ENCODE measurements at places on chromosomes 5 and 9.

- peak; percentile 83 for DNase-seq
- peak overlapping the region; percentile 97 for H3K4me3 ChIP-seq
- H3K27me3 ChIP-seq, result no peaks in the 10 kb centered on the region
- H3K27ac ChIP-seq, result no peak overlapping the region
Measured at GRCh38 chr9:4491626-4491975, 1.3 kb downstream of the SLC1A1 start.

DNA sequence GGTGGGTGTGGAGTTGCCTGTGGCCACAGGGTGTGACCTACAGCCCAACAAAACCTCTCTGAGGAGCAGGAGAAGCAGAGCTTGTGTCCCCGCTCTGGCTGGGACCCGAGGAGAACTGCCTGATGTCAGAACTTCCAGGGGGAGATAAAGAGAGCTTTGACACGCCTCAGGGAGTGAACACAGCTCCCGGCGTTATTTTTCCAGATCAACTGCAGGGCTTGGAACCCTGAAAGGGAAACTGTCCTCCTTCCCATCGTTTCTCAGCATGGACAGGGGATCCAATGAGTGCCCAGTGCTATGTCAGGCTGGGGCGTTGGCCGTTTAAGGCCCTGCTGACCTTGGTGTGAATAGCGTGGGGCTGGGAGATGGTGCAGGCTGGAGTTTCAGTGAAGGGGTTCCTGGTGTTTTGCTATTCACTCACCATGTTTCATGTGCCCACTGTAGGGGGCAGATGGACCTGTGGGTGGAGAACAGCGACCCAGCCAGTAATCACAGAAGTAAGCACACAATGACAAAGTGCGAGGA, 22.0 kb downstream of the GADD45G start:
- no peak overlapping the region for H3K4me3 ChIP-seq
- H3K27ac ChIP-seq, result no peak overlapping the region
- H3K4me1 ChIP-seq, result no peaks in the 10 kb centered on the region
- no peaks in the 10 kb centered on the region for H3K36me3 ChIP-seq

DNA sequence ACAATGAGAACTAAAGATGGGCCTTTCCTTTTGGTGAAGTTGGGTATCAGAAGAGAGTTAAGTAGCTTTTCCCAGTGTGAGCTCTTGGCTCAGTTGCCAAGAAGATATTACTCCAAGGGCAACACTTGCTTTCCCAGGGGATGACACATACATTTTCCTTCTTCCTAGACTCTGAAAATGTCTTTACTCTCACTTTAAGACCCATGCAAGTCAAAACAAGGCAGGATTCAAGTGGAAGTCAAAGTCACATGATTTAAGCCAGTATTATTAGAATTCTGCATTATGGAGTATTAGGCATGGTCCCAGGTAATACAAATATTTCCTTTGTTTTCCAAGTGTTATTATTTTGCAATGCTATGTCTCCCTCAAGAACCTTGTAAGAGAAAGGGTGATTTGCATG, 175.1 kb downstream of the PPP2R2B start:
- H3K27me3 ChIP-seq, result no peaks in the 10 kb centered on the region
- no peak for DNase-seq

GRCh38 chr5:157485811-157486210, 25.8 kb downstream of the NIPAL4 start:
- peaks cover 20% of the 10 kb centered on the region for H3K36me3 ChIP-seq
- no peaks in the 10 kb centered on the region for H3K27me3 ChIP-seq
- H3K27ac ChIP-seq, result no peak overlapping the region
- H3K4me3 ChIP-seq, result no peak overlapping the region
- H3K4me1 ChIP-seq, result no peaks in the 10 kb centered on the region

- no peaks in the 10 kb centered on the region for H3K27me3 ChIP-seq
- DNase-seq, result no peak
- no peak overlapping the region for H3K27ac ChIP-seq
- no peaks in the 10 kb centered on the region for H3K36me3 ChIP-seq
- H3K4me3 ChIP-seq, result no peak overlapping the region
Measured at GRCh38 chr5:93120051-93120450, 461.0 kb downstream of the NR2F1-AS1 start.

DNA sequence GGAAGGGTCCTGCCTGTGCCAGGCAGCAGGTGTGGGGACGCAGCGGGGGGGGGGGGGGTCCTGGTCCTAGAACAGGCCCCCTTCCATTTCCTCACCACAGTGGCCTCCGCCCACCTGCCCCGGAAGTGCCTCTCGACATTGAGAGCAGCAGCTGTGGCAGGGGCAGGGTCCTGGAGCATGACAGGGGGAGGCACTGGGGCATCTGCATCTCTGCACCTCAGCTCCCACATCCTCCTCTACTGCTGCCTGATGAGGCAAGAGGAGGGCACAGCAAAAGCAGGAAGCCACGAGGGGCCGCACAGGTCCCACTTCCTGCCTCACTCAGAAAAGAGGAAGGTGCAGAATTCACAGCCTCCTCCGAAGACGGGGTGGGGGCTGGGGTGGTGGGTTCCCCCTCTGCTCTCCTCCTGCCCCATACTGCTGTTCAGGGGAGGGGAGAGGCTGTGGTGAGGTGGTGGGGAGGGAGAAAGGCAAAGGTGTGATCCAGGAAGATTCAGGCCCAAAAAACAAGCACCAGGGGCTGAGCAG, 14.8 kb downstream of the AKNA start:
- H3K36me3 ChIP-seq, result peaks cover 27% of the 10 kb centered on the region
- no peaks in the 10 kb centered on the region for H3K27me3 ChIP-seq
- H3K4me1 ChIP-seq, result peaks cover 13% of the 10 kb centered on the region
- no peak overlapping the region for H3K27ac ChIP-seq

DNA sequence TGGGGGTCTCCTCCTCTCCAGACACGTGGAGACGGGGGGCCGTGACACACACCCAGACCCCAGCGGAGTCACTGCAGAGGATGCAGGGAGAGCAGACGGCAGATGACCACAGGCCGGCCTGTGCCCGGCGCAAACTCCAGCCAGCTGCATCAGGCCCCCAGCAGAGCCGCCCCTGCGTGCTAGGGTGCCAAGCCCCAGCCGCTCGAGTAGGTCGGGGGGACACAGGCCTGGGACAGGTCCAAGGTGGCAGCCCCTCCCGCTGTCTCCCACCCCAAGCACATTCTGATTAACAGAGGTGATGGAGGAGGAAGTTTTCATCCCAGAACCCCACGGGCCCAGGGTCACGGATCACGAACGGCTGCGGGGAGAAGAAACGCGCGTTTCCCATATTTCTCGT, 14.4 kb downstream of the NACC2 start:
- H3K4me1 ChIP-seq, result no peaks in the 10 kb centered on the region
- no peak overlapping the region for H3K4me3 ChIP-seq
- no peaks in the 10 kb centered on the region for H3K27me3 ChIP-seq
- no peaks in the 10 kb centered on the region for H3K36me3 ChIP-seq
- peak; percentile 24 for DNase-seq
- H3K27ac ChIP-seq, result no peak overlapping the region

- H3K27ac ChIP-seq, result no peak overlapping the region
- H3K27me3 ChIP-seq, result no peaks in the 10 kb centered on the region
- H3K4me1 ChIP-seq, result no peaks in the 10 kb centered on the region
- no peaks in the 10 kb centered on the region for H3K36me3 ChIP-seq
- H3K4me3 ChIP-seq, result no peak overlapping the region
- DNase-seq, result no peak
Measured at GRCh38 chr5:136811551-136811950, 446.2 kb upstream of the TRPC7 start.

DNA sequence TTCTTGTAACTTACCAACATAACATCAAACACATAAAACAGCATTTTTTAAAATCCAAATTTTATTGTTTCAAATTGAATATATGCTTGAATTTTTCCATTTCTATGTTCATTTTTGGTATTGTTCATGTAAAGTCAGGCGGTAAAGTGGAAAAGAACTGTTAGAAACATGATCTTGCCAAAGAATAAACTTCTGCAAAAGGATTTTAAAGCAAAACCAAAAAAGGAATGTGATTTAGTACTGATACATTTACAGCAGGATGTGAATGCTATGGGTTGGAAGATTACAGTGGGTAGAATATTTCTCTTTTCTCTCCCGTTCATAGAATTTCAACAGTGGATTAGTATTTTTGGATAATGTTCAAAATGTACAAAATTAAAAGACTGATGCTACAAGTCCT, 277.2 kb upstream of the MPDZ start:
- no peak overlapping the region for H3K4me3 ChIP-seq
- no peaks in the 10 kb centered on the region for H3K27me3 ChIP-seq
- H3K36me3 ChIP-seq, result no peaks in the 10 kb centered on the region

GRCh38 chr5:123092696-123093095, 3.7 kb downstream of the PRDM6 start:
- no peaks in the 10 kb centered on the region for H3K36me3 ChIP-seq
- H3K27ac ChIP-seq, result no peak overlapping the region
- peaks cover 78% of the 10 kb centered on the region for H3K27me3 ChIP-seq
- H3K4me3 ChIP-seq, result peak overlapping the region; percentile 56

- H3K36me3 ChIP-seq, result no peaks in the 10 kb centered on the region
- H3K27ac ChIP-seq, result no peak overlapping the region
- peaks cover 6% of the 10 kb centered on the region for H3K4me1 ChIP-seq
- no peaks in the 10 kb centered on the region for H3K27me3 ChIP-seq
- H3K4me3 ChIP-seq, result no peak overlapping the region
- DNase-seq, result no peak
Measured at GRCh38 chr5:73282923-73283322, 109.9 kb downstream of the TMEM174 start.

DNA sequence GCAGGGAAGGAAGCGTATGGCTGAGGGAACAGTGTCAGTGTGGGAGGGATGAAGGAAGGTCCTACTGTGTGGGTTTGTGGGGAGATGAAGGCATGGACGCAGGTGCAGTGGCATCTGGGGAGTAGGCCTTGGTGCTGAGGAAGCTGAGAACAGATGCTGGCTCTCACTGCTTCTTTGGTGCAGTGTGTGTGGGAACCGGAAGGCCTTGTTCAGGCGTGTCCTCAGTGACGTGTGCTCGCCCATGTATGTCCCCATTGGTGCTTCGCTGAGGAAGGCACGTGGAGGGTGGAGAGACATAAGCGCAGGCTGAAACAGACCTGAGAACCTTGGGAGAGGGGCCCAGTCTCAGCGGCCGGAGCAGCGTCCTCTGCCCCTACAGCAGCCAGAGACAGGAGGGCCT, 18.7 kb downstream of the ADAMTS13 start:
- H3K36me3 ChIP-seq, result no peaks in the 10 kb centered on the region
- no peak for DNase-seq
- no peaks in the 10 kb centered on the region for H3K4me1 ChIP-seq
- no peak overlapping the region for H3K27ac ChIP-seq
- H3K27me3 ChIP-seq, result no peaks in the 10 kb centered on the region

GRCh38 chr5:110055302-110055701, 365.6 kb downstream of the MAN2A1 start:
- H3K27ac ChIP-seq, result no peak overlapping the region
- no peak overlapping the region for H3K4me3 ChIP-seq
- no peaks in the 10 kb centered on the region for H3K36me3 ChIP-seq

DNA sequence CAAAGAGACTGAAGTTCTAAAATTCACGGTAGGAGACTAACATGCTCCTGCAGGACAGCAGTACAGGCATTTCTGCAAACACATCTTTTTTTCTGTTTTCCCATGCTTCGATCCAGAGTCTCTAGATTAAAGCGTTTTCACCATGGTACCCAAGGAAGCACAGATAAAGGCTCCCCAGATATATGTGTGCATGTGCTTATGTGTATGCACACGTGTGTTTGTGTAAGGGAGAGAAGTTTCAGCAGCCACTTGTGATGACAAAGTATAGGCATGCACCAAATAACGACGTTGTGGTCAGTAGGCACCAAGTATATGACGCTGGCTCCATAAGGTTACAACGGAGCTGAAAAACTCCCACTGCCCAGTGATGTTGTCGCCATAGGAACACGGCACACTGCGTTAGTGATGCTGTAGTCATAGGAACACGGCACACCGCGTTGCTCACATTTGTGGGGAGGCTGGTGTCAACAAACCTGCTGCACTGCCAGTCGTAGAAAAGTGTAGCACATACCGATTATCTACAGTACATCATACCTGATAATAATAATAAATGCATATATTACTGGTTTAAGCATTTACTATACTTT, 21.7 kb downstream of the MED10 start:
- H3K4me3 ChIP-seq, result no peak overlapping the region
- no peaks in the 10 kb centered on the region for H3K4me1 ChIP-seq
- no peak overlapping the region for H3K27ac ChIP-seq
- H3K27me3 ChIP-seq, result no peaks in the 10 kb centered on the region
- H3K36me3 ChIP-seq, result no peaks in the 10 kb centered on the region

DNA sequence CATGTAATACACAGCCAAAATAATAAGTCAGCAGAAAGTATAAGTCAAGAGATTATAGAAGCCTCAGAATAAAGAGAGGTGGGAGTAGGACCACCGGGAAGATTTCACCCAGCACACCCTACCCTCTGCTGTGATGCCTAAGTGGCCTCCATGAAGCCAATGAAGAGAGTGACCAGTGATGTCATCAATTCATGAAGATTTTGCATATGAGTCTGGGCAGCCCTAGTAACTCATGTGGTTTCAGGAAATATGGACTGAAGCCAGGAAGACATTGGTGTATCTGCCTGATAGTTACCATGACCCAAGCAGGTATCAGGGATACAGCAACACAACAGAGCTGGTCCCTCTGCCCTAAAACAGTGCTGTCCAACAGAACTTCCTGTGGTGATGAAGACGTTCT, 135.3 kb downstream of the ADAMTS12 start:
- H3K4me1 ChIP-seq, result peaks cover 3% of the 10 kb centered on the region
- H3K36me3 ChIP-seq, result no peaks in the 10 kb centered on the region
- H3K27me3 ChIP-seq, result no peaks in the 10 kb centered on the region
- H3K4me3 ChIP-seq, result no peak overlapping the region

DNA sequence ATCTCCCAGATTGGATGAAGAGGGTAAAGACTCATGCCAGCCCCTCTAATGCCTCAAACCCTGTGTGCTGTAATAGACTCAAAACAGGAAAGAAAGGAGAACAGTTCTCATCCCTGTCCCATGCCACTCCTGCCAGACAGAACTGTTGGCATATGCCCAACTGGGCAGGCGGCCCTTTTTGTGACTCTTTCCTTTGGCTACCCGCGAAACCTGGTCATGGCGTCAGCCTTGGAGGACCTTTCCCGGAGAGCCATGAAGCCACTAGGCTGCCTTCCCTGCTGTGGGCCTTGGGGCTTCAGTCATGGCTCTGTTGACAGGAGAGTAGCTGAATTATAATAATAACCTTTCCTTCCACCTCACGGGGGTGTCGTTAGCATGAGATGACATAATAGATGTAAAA, 75.9 kb upstream of the SEMA6A start:
- H3K27ac ChIP-seq, result no peak overlapping the region
- no peak for DNase-seq
- peaks cover 17% of the 10 kb centered on the region for H3K4me1 ChIP-seq
- H3K36me3 ChIP-seq, result no peaks in the 10 kb centered on the region

DNA sequence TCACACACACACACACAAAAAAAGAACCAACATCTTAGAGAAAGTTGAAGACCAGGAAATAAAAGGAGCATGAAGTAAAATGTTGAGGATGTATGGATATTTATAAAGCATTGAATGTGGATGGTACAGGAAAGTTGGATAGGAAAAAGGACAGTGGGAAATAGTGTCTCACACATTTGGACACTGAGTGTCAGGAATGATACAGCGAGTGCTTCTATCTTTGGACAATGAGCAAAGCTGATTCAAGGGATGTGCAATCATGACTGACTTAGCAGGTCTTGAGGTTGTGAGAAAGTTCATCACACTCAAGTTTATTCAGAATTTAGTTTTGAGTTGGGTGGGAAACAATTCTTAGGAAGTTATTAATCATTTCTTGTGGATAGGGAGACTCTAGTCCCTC, 50.1 kb upstream of the SRP19 start:
- H3K4me3 ChIP-seq, result no peak overlapping the region
- no peaks in the 10 kb centered on the region for H3K27me3 ChIP-seq
- H3K36me3 ChIP-seq, result peaks cover 26% of the 10 kb centered on the region
- no peaks in the 10 kb centered on the region for H3K4me1 ChIP-seq
- no peak for DNase-seq
- no peak overlapping the region for H3K27ac ChIP-seq
